AG09309 (cell line): ENCODE measurements at places on chromosomes 16 and 17.

GRCh38 chr17:45824901-45825492 is 19.7 kb upstream of the SPPL2C start:
- no peak for DNase-seq

DNA sequence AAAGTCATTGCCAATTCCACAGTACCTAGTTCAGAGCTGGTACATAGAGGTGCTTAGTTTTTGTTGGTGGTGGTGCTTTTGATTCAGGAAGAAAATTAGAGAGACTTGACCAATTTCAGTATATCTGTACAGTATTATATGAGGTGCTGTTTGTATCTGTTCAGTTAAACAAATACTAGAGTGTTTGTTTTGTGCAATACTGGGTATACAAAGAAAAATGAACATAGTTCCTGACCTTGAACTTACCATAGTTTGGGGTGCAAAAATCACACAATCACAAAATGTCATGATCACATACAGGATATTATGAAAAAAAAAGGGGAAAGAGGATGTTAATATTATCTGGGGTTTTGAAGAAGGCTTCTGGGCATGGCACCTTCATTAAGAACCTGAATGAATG is 39.8 kb upstream of the GOT2 start:
- no peak for DNase-seq

DNA sequence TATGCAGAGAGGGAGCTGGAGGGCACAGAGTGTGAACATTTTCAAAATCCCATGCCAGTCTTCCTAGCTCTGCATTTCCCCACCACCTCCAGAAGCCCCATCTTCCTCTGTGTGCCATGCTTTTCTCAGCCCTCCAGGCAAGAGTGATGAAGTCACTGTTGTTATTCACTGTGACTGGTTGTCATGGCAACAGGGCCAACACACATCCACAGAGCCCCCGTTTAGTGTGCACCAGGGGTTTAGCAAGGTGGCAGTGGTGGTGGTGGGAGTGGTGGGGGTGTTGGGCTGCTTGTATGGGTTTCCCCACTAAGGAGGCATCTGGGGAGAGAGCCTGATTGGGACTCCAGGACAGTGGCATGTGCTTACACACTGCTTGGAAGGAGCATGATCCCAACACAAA is 309.9 kb upstream of the ASIC2 start:
- no peak for DNase-seq

GRCh38 chr17:69477204-69477902 is 62.9 kb downstream of the MAP2K6 start:
- DNase-seq = no peak

DNA sequence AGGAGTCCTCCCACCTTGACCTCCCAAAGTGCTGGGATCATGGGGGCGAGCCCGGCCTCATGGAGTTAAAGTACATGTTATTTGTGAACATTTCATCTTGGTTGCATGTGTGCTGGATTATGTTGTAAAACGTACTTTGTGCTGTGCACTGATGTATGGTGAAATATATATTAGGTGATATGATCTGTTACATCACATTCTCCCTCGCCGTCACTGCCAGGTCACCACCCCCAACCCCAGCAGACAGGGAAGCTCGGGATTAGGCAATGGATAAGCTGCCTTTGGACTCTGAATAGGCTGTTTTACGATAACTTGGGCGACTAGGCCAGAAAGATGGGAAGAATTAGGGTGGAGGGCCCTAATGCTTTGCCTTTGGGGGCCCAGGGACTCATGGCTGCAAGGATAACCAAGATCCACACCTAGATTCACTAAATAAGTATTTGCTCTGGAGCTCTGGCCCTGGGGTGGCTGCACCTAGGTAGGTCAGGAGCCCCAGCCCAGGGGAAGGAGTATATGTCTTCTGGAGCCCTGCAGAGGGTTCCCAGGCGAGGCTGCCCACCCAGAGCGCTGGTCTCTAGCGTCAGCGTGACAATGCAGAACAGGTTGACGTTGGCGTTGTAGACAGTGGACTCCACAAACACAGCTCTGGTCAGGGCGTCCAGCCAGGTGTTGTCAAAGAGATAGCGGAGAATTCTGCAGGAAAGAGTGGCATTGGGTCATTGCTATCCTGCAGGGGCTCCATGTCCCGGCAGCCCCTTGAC is 27.1 kb upstream of the GCSH start:
- no peak for DNase-seq

DNA sequence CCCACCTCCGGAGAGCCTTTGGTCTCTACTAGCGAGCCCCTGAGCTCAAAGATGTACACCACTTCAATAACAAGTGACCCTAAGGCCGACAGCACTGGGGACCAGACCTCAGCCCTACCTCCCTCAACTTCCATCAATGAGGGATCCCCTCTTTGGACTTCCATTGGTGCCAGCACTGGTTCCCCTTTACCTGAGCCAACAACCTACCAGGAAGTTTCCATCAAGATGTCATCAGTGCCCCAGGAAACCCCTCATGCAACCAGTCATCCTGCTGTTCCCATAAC is 702 bp downstream of the SPN start:
- no peak for DNase-seq

- DNase-seq = no peak
Observed at GRCh38 chr17:79871131-79871530, 31.9 kb upstream of the CBX4 start.

DNA sequence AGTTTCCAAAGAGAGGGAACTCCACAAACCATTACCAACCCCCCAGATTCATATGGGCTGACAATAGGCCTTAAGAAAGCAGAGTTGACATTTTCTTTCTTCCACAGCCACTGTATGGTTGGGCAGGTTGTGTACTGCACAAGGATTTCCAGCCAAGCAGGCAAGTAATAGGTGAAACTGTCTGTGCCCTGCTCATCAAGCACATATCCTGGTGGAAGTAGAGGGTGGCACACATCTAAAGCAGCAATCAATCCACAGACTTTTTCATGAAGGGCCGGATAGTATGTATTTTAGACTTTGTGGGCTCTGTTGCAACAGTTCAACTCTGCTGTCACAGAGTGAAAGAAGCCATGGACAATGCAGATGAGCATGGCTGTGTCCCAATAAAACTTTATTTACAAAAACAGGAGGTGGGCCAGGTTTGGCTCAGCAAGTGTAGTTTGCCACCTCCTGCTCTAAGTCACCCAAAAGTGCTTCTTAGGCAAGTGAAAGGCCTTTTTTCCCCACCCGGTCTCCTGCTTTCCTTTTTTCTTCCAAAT is 63.4 kb downstream of the SNX20 start:
- DNase-seq = no peak

GRCh38 chr17:39002991-39003715 is 36.0 kb upstream of the FBXO47 start:
- DNase-seq = peak; percentile 46

DNA sequence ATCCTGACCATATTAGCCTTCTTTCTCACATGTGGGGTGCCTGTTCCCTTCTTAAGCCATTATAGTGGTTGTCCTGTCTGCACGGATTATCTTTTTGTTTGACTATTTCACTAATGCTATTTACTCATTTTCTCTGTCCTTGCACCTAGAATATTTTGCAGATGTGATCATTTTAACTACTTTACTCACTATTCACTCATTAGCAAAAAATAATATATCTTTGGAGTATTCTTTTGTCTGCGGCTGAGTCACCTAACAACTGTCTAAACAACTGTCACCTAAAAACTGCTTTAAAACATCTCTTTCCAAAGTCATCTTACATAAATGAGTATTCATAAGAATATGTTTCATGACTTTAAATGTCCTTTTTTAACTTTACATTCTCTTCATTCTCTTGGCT is 87.4 kb downstream of the KCNJ2 start:
- DNase-seq = no peak

GRCh38 chr16:56878282-56878854 is 13.4 kb downstream of the SLC12A3 start:
- DNase-seq = no peak
